ENCODE measurements at places on chromosomes 7 and 10.

DNA sequence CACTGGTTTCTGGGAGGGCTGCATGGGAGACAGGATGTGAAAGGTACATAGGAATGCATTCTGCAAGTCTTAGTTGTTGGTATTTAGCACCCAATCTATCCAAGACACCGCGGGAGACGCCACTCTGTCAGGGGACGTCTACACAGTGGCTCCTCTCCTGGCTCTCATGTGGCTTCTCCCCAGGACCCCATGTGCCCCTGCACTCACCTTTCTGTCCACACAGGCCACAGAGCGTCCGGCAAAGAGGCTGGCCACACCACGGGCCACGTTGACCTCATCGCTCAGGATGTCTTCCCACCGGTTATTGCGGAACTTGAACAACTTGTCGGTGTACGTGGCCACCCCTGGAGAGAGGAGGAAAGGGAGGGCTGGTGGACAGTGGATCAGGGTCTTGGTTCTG lies 73.4 kb downstream of the GOLGA7B start:
- no peak for DNase-seq

DNA sequence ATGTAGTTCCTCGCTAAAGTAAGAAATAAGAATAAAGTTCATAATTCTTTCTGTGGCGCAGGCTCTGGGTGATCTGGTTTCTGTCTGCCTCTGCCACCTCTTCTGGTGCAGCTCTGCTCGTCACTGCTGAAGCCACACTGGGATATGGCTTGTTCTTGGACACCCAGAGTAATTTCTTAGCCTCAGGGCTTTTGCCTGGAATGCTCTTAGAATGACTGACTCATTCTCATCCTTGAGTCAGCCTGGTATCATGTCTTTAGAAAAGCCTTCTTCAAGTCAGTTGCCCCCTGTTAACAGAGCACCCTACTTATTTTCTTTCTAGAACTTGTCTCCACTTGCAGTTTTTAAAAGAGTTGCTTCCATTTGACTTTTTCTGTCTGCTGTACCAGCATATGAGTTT lies 2.0 kb downstream of the ZSCAN25 start:
- no peak for DNase-seq

DNA sequence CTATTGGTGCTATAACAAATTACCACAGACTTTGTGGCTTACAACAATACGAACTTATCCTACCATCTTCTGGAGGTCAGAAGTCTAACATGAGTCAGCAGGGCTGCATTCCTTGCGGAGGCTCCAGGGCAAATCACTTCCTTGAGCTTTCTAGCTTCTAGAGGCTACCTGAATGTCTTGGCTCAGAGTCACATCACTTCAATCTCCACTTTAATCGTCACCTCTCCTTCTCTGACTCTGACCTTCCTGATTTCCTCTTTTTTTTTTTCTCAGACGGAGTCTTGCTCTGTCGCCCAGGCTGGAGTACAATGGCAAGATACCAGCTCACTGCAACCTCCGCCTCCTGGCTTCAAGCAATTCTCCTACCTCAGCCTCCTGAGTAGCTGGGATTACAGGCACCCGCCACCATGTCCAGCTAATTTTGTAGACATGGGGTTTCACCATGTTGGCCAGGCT lies 44.6 kb upstream of the ANAPC16 start:
- DNase-seq: no peak

- peak; percentile 54 for DNase-seq
These were observed 160.0 kb downstream of the SLIT1 start for GRCh38 chr10:97025613-97026242.

DNA sequence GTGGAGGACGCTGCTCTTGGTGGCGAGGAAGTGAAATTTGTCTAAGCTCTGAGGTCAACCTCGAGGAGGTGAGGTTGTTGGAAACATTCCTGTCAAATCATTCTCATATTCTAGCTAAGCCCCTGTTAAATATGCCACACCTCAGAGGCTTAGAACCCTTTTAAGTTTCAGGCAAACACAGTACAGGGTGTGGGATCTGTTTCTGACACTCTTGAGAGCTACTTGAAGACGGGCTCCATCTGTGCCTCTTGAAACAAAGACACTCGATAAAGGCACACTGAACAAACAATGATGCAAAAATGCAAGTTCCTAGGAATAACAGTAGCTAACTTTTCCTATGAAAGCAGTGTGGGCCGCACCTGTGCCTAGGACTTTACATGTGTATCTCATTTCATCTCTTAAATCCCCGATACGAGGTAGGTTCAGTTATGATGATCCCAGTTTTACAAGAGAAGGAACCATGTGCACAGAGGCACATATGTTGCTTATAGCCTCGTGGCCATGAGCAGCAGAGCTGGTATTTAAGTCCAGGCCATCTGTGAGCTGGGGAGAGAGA lies 299.2 kb downstream of the CCDC3 start:
- DNase-seq: no peak

DNA sequence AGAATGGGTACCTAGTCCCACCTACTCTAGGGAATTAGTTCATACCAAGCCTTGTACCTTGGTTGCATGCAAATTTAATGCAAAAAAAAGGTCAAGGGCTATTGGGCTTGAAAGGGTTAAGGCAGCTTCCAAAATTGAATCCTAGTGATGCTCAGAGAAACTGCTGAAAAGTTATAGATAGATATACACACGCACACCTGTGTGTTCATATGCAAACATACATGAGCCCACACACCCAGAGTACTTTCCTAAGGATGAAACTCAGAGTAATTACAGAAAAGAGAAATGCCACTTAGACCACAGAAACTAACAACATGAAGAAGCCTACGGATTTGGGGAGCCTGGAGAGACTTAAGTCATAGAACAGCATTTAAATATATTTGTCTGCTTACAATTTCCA lies 1.5 kb downstream of the SLC25A13 start:
- DNase-seq: no peak

DNA sequence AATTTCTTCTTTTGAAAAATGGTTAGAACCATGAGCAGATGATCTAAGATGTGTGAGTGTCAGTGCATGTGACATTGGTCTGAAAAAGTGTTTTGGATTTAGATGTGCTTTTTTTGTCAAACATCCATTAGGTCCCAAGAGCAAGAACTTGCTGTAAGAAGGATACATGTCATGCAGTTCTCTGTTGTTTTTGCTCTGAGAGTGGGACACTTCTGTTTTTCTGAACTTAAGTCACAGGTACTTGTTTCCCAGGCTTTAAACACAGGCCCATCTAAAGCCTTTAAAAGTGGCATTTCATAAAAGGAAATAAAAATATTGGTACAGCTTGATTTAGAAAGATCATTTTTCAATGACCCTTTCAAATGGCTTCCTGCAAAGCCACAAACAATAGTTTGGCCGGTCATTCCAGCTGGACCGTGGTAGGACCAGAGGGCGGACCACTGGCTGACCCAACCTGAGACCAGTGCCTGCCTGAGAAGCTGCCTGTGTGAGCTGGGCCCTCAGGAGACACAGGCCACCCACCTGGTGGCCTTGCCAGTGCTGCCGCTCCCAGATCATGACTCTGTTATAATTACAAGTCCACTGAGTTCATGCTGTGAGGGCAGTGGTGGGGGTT lies 92.7 kb downstream of the EEPD1 start:
- no peak for DNase-seq

- DNase-seq: peak; percentile 33
These were observed 182.5 kb downstream of the SKAP2 start for GRCh38 chr7:26681819-26682418.

DNA sequence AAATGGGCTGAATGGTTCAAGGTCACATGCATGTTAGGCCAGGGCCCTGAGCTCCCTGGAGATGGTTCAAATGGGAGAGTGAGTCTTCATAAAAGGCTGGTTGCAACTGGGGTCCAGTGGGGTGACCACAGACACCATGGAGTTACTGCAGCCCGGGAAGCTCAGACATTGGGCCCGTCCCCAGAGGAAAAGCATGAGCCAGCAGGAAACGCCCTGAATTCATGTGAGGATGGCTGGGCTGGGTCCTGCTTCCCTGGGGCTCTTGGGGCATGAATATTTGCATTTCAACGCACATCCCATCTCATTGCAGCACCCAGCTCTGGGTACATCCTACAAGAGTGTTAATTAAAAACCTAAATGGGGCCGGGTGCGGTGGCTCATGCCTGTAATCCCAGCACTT lies 549.0 kb downstream of the TCERG1L start:
- no peak for DNase-seq

- DNase-seq: no peak
These were observed 215.9 kb downstream of the PARD3 start for GRCh38 chr10:34599026-34599795.

DNA sequence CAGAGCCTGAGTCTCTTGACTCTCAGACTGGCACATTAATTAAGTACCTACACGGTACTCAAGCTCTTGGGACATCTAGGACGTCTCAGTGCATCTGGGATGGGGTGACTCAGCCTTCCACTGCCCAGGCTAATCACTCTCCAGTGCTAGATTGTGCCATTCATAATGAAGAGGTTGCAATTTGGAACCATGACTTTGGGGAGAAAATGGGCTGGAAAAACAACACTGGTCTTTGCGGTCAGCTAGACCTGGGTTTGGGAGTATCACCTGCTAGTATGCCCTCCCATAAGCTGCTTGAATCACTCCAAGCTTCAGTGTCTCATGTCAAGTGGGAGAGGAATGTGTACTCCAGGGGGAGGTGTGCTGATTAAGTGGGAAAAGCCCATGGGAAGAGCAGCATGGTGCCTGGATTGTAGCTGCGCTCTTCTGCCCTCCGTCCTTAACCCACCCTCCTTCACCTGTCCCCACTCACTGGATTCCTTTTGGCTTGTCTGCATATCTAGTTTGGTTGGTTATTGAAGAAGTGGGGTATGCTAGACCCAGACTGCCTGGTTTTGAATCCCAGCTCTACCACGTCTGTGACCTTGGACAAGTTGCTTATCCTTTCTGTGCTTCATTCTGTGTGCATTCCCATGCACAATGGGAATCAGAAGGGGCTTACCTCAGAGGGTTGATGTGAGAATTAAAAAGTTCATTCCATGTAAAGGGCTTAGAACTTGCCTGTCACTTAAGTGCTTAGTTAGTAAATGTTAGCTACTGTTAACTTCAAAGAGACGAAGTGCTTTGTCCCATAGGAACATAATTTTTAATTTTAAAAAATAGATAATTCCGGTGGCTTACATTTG lies 3.8 kb downstream of the NFE2L3 start:
- no peak for DNase-seq

GRCh38 chr7:19519443-19520021 lies 189.3 kb downstream of the POLR1F start:
- no peak for DNase-seq

DNA sequence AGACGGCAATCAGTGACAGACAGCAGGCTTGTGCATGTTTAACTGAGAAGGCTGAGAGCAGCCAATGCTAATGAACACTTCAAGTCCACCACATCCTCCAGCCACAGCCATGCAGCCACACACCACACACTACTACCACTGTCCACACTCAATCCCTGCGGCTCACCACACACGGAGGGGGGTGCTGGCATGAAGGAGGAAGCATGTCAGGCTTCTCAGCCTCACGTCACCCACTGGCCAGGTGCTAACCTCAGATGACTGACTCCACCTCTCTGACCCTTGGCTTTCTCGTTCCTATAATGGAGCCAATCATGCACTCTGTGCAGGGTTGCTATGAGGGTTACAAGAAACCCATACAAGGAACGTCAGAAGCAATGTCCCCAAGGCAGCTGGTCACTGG lies 165.4 kb upstream of the RNF32 start:
- no peak for DNase-seq

GRCh38 chr10:61464461-61465170 lies 11.4 kb upstream of the TMEM26 start:
- DNase-seq: no peak

DNA sequence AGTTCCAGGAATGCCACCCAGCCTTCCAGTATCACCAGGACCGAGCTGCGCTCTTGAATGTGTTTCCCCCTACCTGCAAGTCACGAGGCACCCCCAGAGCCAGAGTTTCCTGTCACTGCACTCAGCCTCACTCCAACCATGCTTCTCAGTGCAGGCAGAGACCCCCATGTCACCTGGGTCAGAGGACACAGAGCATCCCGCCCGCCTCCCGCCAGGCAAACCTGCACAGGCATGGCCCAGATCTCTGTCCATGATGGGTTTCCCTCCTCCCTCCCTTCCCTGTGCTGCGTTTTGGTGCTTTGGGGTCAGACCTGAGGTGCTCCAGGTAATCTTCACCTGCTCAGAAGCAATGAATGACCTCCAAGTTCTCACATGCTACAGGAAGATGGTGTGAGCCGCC lies 3.1 kb upstream of the RET start:
- no peak for DNase-seq

DNA sequence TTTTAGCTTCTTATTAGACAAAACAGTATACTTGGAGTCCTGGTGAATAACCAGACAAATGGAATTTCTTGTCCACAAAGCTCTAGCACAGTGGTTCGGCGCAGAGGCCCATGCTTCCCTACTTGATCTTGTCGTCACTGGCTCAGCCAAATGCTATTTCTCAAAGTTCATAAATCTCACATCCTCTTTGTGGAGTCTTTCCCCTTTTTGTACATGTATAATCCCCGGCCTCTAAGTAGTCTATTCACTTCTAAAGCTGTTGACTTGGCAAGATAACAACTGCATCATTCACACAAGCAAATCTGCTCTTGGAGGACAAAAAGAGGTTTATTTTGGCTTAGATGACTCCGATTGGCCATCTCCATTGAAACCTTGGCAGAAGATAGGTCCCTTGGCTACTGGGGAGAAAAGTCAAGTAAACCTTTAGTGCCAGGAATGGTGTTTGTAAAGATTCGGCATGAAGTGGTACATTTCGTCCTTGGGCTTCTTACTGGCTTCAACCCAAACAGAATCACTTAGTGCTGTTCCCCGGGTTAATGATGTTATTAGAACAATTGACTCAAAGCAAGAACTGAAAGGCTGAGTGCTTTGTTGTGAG lies 5.1 kb upstream of the AKR1E2 start:
- DNase-seq: peak; percentile 4

DNA sequence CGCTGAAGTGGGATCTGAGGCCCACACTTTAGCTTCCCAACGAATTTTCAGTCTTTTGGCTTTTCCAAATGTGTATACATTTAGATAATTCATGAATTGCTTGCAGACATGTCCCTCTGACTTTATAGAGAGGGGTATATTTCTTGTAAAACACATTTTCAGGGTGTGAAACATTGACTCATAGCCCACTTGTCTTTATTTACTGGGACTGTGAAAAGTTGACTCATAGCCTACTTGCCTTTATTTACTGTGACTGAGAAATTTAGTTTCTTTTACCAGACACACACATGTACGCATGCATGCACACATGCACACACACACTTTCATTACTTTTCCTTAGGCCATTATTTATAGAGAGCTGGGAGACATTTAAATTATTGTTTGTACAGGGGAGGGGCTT lies 79.1 kb downstream of the VTI1A start:
- DNase-seq: no peak

DNA sequence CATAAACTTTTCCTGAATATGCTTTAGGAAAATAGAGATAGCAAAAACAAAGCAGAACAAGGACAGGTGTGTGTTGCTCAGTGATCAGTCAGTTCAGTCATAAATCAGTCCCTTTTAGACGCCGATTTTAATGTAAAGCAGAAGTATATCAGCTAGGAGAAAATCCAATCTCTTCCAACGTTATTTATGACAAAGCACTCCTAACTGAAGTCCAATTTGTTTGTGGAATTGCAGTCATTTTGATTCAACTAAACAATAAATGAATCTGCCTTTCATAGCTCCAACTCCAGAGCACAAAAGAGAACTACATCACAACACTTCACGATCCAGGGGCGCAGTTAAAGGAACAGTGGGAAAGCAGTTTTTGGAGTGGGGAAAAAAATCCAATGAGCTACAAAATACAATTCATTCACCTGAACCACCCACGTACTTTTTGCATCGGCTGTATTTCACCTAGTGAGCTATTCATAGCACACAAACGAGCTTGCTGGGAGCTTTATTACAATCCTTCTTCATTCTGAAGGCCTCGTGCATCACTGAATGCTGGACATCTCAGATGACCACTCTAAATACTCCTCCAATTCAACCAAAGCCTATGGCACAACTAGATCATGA lies 151.3 kb downstream of the LRRN3 start:
- DNase-seq: no peak
